Suppressor macrophage (primary cell): ENCODE measurements at places on chromosomes 6 and 20.

DNA sequence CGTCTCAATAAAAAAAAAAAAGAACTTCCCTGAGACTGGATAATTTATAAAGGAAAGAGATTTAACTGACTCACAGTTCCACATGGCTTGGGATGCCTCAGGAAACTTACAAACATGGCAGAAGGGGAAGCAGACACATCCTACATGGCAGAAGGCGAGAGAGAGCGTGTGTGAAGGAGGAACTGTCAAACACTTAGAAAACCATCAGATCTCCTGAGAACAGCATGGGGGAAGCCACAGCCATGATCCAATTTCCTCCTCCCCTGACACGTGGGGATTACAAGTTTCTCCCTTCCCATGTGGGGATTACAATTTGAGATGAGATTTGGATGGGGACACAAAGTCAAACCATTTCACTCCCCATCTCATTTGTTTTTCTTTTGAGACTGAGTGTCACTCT, 46.6 kb upstream of the TFAP2C start:
- DNase-seq, result peak; percentile 88

DNA sequence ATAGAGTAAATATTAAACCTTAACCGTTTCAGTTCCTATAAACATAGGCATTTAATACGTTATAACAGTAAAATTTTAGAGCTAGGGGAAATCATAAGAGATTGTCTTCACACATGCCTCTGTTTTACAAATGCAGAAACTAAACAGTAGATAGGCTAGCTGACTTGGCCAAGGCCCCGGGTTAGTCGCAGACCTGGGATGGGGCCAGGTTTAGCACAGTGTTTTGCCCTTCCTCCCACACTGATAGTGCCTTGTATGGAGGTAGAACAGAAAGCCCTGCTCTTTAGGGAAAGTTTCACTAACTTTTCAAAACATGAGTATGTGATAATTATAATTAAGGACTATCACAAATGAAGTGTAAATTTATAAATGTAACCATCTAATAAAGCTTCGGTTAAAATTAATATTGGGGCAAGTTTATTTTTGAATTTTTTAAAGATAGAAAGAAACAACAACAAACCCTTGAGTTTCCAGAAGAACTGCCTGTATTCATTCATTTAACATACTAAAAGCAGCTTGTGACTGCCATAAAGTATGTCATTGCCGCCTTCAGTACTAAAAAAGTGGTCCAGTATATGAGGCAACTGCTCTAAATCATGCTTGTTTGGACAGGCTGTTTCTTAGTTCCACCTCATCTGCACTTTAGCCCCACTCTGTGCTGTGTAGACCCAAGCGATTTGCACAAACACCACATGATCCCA, 62.5 kb upstream of the LOC128125822 start:
- DNase-seq, result no peak

DNA sequence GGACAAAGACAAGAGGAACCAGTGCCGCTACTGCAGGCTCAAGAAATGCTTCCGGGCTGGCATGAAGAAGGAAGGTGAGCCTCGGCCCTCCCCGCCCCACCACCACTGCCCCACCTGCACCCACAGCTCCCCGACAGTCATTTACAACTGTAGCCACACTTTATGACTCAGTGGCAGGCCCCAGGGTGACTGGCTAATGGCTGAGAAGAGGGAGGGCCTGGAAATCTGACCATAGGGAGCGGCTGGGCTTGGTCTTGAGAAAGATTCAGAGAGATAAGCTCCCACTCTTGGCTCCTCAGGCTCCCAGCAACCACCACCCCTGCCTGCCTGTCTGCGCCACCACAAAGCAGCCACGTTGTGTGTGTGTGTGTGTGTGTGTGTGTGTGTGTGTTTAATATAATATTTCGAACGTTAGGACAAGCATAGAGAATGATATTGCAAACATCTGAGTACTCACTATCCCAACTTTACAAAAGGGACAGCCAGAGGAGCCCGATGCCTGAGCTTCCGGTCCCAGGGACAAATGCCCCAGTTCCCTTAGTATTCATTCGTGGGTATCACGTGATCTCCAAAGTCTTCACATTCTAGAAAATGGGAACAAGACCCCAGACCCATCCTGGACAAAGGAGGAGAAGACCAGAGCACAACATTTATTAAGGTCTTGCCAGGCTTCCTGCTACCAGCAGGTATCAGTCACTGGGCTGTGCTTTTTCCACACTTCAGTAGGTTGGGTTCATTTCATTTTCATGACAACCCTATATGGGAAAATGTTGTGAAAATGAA, 52.1 kb downstream of the HNF4A start:
- no peak for DNase-seq

DNA sequence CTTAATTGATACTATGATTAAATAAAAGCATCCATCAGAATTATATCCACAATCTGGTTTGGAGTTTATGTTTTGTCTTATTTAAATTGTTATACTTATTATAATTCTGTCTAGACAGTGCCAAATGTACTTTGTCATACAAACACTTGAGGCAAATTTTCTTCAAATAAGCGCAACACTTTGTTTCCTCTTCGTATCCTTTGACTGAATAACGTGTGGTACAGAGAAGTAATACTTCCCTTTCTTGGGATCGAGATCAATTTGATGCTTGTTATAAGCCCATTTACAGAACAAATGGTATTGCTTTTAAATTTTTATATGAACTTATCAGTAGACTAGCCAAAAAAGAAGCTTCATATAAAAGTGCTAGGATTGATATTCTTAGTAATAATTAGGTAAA, 111.0 kb downstream of the ATG5 start:
- DNase-seq, result peak; percentile 12

- peak; percentile 72 for DNase-seq
These were observed 27.5 kb downstream of the EPB41L1 start for GRCh38 chr20:36181934-36182603.

DNA sequence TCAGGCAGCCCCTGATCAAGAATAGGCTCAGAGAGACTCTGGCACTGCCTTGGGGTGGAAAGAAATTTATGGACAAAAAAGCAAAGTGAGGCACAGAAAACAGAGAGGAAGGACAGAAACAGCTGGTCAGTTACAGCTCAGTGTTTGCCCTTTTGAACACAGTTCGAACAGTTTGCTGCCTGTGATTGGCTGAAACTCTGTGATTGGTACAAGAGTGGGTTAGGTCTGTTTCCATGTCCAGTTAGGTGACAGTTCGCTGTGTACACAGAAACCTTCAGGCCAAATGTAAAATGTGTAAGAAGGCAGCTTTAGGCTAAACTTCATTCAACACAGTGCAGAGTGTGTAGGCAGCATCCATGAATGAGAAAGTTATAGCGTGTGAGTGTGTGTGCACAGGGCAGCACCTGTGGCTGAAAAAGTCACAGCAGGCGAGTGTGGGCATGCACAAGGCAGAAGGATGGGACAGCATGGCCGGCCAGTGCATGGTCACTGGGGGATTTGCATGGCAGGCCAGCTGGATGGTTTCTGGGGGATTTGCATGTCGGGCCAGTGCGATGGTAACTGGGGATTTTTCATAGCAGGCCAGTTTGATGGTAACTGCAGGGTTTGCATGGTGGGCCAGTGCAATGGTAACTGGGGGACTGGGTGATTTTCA, 75.4 kb upstream of the FRMD1 start:
- DNase-seq, result no peak

- DNase-seq, result peak; percentile 6
These were observed 148.3 kb downstream of the HACE1 start for GRCh38 chr6:104711371-104711770.

- DNase-seq, result no peak
These were observed 3.8 kb downstream of the TRIM15 start for GRCh38 chr6:30167101-30167500.

DNA sequence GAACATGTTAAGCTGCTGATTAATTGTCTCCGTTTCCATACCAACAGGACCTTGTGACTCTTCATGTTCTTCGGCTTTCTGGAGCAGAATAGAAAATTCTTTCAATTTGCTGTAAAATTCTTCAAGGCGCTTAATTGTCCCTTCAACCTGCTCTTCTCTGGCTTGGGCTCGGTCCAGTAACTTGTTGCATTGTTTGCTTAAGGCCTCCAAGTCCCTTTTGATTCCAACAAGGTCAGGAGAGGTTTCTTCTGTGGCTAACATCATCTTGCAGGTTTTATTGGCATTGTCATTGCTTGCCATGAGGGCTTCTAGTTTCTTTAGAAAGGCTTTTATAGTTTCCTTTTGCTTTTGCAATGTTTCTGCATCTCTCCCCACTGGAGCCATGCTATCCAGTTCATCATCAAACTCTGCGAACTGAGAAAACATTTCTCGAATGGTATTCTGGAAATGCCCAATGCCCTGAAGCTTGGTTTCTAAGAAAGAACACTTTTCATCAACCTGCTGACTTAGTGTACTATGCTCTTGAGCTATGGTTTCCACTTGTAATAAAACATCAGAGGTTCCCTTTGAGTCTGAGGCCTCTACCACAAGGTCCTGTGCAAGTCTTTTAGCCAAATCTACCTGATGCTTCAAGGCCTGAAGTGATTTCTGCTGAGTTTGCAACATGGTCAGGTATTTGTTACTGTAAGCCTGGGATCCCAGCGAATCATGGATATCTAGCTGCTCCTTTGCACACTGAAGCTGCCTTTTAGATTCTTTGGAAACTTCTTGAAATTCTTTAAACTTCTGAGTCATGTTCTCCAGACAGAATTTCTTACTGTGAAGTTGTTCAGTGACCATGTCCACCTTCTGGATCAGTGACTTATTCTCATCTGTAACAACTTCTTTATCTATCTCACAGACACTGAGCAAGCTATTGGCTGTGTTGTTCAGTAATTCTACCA, 90.2 kb downstream of the DST start:
- no peak for DNase-seq

- DNase-seq, result no peak
These were observed 28.5 kb upstream of the BPIFA2 start for GRCh38 chr20:33139467-33139866.

- no peak for DNase-seq
These were observed 295.5 kb upstream of the JARID2 start for GRCh38 chr6:14950103-14950969.

GRCh38 chr6:157325069-157325805, 1.9 kb upstream of the TMEM242 start:
- DNase-seq, result no peak

DNA sequence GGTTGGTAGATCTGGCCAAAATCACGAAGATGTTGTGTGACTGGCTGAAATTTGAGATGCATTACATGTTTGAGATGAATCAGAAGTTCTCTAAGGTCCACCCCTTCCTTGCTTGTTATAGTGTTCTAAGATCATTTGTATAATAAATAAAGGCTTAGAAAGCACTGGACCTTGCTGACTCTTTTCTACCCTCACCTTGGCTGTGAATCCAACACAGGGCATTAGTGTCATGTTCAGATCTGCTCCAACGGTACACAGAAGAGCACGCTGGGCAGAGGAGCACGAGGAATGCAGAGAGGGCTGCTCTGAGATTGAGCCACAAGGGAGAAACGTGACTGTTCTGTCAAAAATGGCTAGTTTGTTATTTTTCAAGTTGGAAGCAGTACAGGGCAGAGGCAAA, 169.5 kb upstream of the HDAC2 start:
- DNase-seq, result no peak

- peak; percentile 40 for DNase-seq
These were observed 7.8 kb upstream of the EZR start for GRCh38 chr6:158826819-158827501.

GRCh38 chr6:30195951-30196350, 17.3 kb downstream of the TRIM26 start:
- no peak for DNase-seq

DNA sequence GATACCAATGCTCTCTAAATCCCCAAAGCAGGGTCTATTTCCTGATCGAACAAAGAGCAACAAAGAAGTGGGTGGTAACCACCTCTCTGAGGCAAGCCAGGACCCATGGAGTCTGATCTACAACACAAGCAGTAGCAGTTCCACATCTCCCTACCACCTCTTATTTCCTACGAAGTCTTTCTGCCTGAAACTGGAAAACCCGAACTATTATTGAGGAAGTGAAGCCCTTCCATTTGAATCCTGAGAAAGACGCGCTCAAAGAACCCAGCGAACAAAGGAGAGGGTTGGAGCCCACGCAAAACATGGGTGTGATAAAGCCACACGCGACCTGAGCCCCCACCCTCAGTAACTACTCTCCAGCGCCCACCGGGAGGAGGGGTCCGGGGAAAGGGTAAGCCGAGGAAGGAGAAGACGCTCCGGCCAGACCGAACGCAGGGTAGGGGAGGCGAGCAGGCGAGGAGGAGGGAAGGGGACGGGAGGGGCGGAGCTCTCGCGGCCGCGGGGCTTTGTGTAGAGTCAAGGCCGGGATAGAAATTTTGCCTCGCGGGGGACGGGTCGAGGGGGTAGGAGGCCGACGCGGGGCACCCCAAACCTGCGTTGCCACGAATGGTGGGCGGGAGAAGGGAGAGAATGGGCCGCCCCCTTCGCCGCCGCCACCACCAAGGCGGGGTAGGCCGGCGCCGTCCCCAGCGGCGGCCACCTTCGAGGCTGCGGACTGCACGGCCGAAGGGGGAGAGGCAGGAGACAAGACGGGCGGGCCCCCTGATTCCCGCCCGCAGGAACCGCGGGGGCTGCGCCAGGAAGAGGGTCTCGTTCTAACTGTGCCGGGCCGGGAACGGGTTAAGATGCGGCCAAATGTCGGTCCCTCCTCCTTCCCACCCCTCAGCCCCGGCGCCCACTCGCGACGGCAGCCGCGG, 802 bp downstream of the HDAC2 start:
- peak; percentile 58 for DNase-seq
